NCI-H2081 treated with DMSO at 0.1 percent for 48 hours (cell line): ENCODE measurements at places on chromosomes 5 and 9.

GRCh38 chr5:61788548-61788947, 456.5 kb downstream of the ZSWIM6 start:
- DNase-seq = no peak

DNA sequence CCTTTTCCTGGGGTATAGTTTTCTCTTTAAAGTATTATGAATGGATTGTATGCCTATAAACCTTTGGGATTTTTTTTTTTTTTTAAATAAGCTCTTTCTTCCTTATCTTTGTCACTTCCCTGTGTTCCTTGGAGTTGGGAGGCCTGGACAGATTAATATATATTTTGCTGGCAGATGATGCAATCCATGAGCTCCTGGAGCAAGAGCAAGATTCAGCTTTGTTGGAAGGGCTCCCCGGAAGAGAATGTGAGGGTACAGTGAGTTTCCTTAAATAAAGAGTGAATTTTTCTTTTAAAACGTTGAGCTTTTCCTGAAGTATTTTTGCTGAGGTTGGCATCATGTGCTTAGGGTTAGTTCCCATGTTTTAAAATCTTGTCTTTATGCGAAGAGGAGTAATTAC, 98.7 kb upstream of the SLC28A3 start:
- DNase-seq = no peak

DNA sequence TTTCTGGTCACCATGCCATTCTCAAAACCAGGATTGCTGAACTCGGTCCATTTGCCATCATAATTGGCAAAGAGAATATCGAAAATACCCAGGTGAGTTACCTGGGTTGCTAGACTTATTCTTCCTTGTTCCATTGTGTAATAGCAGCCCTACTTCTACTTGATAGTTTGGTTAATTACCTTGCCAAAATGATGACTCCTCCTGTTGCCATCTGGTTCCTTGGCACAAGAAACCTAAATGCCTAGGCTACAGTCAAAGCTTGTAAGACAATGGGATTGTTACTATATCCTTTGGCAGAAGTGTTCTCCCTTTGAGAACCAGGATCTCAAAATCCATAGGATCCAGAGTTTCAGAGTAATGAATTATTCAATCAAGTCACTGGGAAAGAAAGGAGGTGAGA, 373.2 kb upstream of the ACTBL2 start:
- DNase-seq = no peak

DNA sequence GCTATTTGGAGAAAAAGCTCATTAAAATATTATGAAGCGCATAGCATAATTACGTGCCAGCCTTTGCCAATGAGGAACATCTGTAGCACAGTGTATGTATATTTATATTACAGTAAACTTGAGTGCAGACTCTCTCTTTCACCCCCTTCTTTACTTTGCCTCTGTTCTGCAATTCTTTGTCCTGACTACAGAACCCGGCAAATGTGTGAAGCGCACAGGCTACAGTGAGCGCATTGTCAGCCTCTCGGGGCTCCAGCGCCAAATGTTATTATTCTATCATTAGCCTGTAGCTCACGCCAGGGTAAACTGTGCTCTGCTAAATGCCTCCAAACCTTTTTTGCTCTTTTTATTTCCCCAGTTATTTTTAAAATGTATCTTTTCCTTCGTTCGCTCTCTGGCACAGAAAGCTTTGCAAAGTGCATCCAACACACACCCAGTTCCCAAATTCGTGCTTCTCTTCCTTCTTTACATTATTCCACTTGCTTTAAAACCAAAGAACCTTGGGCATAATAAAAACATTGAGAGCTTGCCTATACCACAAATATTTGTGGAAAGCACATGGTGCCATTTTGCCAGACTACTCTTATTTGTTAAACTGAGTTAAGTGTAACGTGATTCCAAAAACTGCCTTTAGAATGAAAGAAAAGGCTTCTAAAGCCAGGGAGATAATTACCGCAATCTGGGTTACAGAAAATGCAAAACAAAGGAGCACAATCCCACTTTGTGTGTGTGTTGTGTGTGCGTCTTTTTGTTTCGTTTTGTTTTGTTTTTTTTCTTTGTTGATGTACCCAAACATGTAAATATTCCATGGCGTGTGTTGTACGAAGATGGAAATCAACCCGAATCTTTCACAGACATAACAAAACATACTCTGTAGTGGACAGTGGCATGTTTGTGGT, 164.1 kb upstream of the MPDZ start:
- peak; percentile 86 for DNase-seq

DNA sequence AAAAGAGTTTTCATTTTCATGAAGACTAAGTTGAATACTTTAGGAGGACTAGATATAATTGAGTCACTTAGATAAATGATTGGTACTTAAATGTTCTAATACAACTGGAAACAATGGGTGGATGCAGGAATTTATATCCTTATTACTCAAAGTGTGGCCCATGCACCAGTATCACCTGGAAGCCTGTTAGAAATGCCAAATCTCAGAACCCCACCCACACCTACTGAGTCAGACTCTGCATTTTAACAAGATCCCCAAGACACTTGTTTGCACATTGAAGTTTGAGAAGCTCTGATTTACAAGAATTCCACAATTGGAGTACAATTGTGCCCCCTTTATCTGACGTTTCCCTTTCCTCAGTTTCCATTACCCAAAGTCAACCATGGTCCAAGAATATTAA, 239.0 kb downstream of the AUH start:
- no peak for DNase-seq

DNA sequence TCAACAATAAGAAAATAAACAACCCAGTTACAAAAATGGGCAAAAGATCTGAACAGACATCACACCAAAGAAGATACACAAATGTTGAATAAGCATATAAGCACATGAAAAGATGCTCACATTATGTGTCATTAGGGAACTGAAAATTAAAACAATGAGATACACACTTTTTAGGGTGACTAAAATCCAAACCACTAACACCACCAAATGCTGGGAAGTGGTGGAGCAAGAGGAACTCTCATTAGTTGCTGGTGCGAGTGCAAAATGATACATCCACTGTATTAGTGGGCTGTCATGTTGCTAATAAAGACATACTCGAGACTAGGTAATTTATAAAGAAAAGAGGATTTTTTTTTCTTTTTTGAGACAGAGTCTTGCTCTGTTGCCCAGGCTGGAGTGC, 329.1 kb downstream of the TMEM38B start:
- no peak for DNase-seq

DNA sequence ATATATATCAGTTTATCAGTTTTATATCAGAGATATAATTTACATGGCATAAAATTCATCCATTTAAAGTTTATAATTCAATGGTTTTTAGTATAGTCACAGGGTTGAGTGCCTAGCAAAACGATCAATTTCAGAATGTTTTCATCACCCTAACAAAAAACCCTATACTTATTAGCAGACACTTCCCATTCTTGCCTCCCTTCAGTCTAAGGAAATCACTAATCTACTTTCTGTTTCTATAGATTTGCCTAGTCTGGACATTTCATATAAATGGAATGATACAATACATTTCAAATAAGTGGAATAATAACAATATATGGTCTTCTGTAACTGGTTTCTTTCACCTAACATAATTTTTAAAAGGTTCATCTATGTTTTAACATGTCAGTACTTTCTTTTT, 9.6 kb upstream of the LNPEP start:
- DNase-seq = no peak

DNA sequence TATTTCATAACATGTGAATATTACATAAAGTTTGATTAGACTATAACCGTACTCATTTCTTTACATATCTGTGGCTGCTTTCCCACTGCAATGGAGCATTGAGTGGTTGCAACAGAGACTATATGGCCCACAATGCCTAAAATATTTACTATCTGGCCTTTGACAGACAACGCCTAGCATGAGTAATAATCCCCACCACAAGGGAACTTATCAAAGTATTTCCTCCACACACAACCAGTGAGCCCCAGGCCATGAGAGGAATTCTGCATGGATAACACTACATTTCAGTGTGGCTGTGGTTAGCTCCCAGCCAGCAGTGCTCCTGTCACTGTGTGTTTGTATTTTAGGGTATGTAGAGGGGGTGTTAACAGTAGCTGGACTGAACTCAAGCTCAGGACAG, 54.8 kb downstream of the FAM81B start:
- DNase-seq = no peak

GRCh38 chr9:86947146-86948073, at the start of gene GAS1:
Gene GAS1, minus strand, starts transcription at chr9:86947506. Its CDS starts 727 bp downstream, at chr9:86946779.
- DNase-seq = no peak

GRCh38 chr5:157356576-157356975, 90.7 kb downstream of the CYFIP2 start:
- no peak for DNase-seq
